Activated gamma-delta T cell (primary cell): ENCODE measurements at places on chromosomes 2 and 18.

DNA sequence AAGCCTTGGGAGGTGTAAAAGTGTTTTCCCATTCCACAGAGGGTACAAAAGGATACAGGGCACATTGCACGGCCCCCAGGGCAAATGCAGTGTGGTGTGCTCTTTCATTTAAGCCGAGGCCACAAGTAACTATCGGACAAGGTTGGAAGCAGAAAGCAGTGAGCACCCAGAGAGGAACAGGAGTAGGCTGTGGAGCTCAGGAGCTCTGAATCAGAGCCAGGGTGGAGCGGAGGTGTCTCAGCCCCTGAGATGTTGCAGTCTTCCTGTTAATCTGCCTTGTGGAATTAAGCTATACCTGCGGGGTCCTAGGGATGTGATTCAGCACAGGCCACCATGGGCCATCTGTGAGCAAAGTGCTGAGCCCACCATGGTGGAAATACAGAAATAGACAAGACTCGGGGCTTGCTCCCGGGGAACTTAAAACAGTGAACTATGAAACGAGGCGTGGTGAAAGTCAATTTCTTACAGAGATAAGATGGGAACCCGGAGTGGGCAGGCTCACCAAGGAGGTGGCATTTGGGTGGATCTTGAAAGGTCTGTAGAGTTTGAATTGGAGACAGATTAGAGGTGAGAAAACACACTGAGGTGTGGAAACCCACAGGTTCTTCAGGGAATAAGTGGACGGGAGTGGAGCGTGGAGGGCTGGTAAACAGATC is 44.0 kb downstream of the ASAP2 start:
- DNase-seq, result no peak

DNA sequence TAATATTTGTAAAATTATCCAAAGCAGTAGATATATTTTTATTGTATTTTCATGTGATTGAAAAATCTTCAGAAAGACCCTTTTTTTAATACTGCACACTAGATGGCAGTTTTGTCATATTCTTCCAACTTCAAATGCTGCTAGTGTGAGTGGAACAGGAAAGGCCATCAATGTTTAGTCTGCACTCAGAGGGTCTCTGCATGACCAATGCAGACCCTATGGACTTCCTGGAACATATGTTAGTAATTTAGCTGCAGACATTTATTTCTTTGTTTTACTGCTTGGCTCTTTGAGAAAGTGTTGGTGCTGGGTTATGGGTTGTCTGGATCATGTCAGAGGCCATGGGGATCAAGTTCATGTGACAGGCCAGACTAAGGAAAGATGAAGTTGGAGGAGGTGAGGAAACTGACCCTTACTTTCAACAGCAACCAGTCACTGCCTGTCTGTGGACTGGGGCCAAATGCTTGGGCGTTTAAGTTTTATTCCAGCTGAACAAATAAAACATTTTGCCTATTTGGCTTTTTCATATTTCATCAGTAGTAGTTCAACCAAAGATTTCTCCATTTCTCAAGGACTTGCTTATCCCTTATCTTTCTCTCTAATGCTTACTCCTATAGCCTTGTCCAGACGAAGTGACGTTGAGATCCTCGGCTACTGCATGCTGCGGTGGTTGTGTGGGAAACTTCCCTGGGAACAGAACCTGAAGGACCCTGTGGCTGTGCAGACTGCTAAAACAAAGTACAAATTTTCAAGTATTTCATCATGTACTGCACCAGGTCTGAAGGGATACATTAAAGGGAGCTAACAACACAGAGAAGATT is 84.8 kb downstream of the VRK2 start:
- no peak for DNase-seq

DNA sequence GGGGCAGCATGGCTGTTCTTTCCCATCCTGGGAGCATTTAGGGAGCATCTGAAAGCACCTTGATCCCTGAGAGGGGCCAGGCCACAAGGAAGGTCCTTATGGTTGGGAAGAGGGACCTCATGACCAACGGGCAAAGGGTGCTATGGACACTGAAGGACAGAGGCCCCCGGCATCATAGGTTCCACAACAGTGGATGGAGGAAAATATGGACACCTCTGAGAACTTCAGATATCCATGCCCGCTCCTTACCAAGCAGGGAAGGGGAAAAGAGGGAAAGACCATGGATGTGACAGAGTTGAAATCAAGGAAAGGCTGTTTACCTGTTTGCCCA is 94.1 kb upstream of the MGAT4A start:
- DNase-seq, result no peak

- no peak for DNase-seq
These were observed 67.8 kb downstream of the NXPH2 start for GRCh38 chr2:138712212-138712979.

GRCh38 chr2:59745085-59745484 is 808.4 kb downstream of the BCL11A start:
- DNase-seq, result no peak

DNA sequence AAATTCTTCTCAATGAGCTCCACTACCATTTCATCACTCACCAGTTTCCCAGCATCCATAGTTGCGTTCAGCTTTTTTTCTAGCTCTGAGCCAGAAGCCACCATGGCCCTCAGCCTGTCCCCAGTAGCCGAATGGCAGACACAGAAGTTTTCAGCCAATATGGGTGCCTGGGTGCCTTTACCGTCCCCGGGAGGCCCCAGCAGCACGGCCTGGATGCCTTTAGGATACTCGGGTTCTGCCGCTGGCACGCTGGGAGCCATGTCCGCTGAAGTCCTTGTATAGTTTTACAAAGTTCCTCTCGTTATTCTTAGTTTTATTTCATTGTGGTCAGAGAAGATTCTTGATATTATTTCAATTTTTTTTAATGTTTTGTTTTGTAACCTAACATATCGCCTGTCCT is 187.2 kb downstream of the MEMO1 start:
- DNase-seq, result no peak

GRCh38 chr2:12173271-12173942 is 427.0 kb downstream of the LPIN1 start:
- no peak for DNase-seq

DNA sequence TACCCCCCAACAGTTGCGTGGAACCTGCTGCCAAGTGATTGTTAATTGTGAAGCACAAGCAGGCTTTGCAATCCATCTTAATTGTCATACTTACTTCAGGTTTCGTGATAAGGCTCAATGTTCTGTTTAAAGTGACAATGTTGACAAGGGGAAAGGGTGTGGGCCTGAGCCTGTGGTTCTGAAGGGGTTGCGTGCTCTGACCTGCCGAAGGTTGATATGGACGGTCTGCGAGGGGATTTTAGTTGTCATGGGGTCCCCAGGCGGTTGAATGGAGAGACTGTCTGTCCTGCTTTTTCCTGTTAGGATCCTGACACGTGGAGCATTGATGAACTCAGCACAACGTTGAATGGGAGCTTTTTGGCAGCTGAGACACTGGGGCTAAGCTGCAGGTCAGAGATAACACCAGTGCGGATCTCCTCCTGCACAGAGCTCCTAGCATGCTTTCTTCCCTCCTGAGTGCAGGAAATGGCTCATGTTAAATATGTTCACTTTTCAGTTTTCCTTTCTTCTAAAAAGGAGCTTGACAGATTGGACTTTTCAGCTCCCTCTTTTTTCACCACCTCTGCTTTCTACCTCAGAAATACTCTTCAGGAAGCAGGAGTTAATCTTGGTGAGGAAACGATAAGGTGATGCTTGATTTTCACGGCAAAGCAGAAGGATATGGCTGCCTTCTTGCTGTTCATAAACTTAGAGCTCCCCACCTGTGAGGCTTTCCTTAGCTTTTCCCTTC is 62.9 kb upstream of the ZEB2 start:
- DNase-seq, result no peak

DNA sequence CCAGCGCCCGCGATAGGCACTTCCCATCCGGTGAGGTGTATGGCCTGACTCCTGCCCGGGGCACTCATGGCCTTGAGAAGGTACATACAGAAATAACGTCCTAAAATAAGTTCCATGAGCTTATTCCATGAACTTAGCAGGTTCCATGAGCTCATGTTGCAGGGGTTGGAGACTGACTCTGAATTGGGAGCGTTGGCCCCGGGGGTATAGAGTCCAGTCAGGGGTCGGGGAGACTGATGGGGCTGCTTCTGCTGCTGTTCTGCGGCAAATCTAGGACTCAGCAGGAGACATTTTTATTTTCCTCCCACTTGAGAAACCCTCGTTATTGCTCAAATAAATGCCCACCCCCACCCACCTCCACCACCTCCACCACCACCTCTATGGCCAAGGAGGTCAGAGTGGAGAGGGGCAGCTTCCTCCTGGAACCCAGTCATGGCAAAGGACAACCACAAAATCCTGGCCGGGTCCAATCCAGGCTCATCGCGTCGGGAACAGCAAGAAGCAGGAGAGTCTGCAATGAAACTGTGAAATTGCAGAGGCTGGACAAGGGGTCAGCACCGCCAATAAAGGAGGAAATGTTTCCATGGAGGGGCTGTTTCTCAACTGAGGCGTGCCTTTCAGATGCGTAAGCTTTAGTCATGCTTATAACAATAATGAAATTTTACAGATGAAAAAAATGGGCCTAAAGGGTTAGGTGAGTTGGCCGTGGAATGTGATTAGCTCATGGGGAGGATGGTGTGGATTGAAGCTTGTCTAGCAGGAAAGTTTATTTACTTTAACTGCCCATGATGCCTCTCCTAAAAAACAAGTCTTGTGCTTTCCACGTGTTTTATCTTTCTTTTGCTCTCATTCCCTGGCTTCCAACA is 136.6 kb upstream of the ALKAL2 start:
- no peak for DNase-seq

DNA sequence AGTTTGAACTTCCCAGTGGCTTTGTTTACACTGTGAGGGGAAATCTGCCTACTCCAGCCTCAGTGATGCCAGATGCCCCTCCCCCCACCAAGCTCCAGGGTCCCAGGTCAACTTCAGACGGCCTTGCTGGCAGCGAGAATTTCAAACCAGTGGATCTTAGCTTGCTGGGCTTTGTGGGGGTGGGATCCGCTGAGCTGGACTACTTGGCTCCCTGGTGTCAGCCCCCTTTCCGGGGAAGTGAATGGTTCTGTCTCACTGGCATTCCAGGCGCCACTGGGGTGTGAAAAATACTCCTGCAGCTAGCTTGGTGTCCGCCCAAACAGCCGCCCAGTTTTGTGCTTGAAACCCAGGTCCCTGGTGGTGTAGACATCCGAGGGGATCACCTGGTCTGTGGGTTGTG is 70.0 kb upstream of the NEUROD1 start:
- no peak for DNase-seq

GRCh38 chr18:9057646-9058045 is 44.9 kb upstream of the NDUFV2 start:
- DNase-seq, result no peak

GRCh38 chr2:136014411-136014810 is 29.0 kb upstream of the DARS1 start:
- no peak for DNase-seq

GRCh38 chr2:210938228-210938627 is 381.8 kb downstream of the CPS1 start:
- no peak for DNase-seq

GRCh38 chr2:179793238-179793637 is 68.2 kb downstream of the ZNF385B start:
- DNase-seq, result no peak

DNA sequence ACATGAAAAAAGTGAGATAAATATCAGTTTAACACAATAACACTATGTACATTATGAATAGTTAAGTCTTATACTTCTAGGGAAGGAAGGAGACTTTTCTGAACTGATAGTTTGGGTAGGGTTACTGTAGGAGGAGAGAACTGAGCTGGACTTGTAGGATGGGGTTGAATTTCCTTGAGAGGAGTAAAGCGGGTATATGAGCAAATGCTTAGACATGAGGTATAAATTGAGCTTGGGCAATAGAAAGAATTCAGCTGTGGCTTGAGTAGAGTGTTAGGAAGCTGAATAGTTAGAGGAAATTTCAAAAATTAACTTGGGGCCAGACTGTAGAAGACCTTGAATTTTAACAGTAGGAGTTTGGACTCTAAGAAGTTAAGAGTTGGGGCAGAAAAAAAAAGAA is 45.1 kb downstream of the LCLAT1 start:
- no peak for DNase-seq

DNA sequence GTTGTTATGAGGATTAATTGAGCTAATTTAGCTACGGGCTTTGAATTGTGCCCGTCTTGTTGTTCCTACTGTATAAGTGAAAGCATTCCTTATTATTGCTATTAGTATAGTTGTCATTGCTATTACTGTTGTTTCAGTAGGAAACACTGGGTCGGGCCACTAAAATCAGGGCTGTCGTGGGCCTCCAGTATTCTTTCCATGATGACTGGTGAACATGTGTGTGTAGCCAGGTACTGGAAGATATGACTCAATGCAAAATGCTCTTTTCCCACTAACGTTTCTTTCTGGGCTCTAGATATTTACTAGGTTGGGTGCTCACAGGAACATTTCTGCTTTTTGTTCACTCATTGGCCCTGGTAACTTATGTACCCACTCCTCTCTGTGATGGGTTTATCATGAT is 4.9 kb downstream of the TTL start:
- no peak for DNase-seq

- no peak for DNase-seq
These were observed 60.5 kb upstream of the TFPI start for GRCh38 chr2:187614756-187615155.

GRCh38 chr2:241410739-241411176 is 54.7 kb downstream of the FARP2 start:
- DNase-seq, result no peak

GRCh38 chr2:112142525-112143078 is 4.4 kb downstream of the FBLN7 start:
- DNase-seq, result no peak

DNA sequence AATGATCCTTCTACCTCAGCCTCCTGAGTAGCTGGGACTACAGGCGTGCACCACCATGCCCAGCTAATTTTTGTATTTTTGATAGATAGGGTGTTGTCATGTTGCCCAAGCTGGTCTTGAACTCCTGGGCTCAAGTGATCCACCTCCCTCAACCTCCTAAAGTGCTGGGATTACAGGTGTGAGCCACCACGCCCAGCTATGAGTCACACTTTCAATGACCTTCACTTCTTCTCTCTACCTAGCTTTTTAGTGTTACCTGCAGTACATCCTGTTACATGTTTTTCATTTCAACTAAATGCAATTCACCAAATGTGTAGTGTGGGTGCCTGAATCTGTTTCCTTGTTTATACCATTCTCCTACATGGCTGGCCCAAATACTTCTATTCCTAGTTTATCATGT is 64.0 kb downstream of the SLC39A10 start:
- DNase-seq, result no peak

DNA sequence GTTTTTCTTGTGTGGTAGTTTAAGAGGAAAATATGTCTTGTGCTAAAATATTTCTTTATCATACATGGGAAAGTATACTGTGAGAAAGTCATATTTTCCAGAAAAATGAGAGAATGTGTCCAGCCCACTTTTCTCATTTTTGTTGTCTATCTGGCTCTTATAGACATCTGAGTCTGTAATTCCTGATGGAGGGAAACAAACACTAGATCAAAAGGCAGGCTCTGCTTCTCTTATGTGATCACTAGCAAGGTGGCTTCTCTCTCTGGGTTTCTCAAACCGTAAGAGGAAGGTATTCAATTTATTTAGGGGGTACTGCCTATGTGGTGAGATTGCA is 40.0 kb upstream of the PEX13 start:
- DNase-seq, result no peak

GRCh38 chr18:4024702-4025101 is 430.4 kb downstream of the DLGAP1 start:
- DNase-seq, result no peak
